CD14-positive monocyte (primary cell): ENCODE measurements at places on chromosomes 3 and 15. TPM values are rescaled to one million over a fixed set of nuclear protein-coding genes. Genes with fewer than 3 reads are reported as not detected.

GOLGA8N gene
- polyA plus RNA-seq: 0.04 TPM

CD276 gene
- 0.50 and 0.72 TPM in 2 replicates for polyA plus RNA-seq

CCR3 gene
- polyA plus RNA-seq: 0.74 TPM

OSTN gene
- polyA plus RNA-seq: not detected

TNFSF10 gene
- 146 and 160 TPM in 2 replicates for polyA plus RNA-seq

GOLGA6D gene
- polyA plus RNA-seq: not detected

- peak; percentile 5 for DNase-seq
Observed at GRCh38 chr3:190092250-190092649, 28.4 kb downstream of the P3H2 start.

- peak; percentile 76 for DNase-seq
Observed at GRCh38 chr3:46091046-46091445, 63.8 kb upstream of the XCR1 start.

DNA sequence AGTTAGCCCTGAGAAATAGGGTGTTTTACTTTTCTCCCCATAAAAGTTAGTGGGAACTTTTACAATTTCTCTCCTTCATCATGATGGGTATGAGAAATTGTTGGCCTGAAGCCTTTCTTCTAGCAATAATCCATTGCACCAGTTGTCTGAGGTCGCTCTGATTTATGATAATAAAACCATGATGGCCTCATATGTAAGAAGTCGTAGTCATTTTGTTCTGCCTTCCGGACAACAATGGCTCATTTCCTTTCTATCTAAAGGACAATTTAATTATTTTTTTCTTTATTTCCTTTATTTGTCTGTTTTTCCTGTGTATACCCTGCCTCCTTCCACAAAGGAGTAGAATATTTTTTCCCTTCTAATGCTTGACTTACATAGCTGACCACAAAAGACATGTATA is 31.6 kb upstream of the GNB4 start:
- DNase-seq: no peak

DNA sequence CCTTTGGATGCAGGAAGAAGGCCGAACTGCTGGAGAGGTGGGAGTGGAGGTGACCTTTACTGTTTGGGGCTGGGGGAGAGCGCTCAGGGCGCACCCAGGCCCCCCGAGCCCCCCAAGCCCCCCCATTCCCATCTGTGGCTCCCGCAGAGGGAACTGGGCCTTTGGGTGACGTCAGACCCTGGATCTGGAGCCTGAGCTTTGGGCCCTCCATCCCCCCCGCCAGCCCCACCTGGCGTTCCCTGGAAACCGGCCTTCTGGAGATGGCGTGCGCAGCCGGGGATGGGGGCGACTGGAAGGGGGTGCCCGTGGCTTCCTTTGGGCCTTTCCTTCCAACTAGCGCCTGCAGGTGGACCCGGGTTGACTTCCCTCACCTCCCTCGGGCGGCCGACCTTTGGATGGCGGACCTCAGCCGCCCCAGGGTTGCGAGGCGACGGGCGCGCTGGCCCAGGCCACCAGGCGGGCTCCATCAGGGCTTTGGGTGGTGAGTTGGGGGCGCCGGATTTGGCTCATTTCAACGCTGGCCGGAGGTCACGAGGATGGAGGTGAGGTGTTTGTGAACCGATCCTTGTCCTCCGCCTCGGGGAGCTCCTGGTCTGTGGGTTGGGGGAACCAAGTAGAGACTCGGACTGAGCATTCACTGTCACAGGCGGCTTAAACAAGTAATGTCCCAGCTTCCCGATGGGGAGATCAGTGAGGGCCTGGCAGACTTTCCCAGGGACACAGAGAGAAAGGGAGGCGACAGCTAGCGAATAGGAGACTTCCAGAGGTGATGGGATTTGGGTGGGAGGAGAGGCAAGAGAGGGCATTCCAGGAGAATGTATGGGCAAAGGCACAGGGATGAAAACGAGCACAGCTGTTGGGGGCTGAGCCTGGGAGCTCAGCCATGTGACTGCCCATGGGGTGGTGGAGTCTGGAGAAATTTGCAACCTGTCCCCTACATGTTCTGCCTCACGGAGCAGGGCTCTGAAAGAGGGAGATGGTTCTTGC is 709 bp downstream of the SCAMP5 start:
- no peak for DNase-seq

GRCh38 chr15:49720261-49720660 is 99.4 kb downstream of the DTWD1 start:
- DNase-seq: no peak

DNA sequence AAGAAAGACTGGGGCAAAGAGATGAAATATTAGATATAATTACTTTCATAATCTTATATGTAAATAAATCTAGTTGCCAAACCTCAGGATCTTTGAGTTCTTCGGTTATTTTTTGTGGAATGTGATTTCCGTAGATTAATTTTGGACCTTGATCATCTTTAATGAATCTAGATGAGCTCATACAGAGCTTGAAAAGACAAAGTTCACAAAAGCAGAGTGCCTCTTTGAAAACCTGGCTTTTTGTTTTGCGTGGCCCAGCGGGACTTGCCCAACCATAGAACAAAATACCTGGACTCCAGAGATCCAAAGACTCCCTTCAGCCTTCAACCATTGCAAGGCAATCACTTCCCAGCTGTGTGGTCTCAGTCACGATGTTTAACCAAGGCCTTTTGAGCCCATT is 54.8 kb upstream of the CHST2 start:
- no peak for DNase-seq

DNA sequence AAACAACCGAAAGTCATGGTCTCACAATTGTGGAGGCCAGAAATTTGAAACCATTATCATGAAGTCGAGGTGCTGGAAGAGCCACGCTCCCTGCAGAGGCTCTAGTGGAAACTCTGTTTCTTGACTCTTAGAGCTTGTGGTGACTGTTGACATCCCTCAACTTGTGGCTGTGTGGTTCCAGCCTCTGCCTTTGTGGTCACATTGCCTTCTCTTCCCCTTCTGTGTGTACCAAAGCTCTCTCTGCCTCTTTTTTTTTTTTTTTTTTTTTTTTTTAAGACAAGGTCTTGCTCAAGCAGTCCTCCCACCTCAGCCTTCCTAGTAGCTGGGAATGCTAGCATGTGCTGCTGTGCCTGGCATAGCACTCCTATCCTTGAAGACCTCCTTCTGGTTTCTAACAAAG is 48.7 kb upstream of the CRTC3 start:
- DNase-seq: no peak

- no peak for DNase-seq
Observed at GRCh38 chr15:40263024-40263754, 19.7 kb downstream of the ANKRD63 start.

DNA sequence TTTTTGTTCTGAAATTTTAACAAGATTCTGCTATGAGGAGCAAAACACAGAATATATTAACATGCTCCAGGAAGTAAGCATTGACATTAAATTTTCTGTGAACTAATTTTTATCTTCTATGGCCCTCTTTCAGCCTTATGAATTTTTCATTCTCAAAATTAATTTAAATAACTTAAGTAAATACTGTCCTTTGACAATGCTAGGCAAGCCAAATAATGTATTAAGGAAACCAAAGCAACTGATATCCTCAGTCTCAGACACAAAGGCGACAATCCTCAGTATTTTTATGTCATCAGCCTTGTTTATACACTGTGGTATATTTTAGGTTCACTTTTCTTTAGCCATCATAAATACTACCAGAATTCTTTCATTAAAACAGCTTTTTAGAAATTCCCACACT is 159.8 kb downstream of the CGGBP1 start:
- no peak for DNase-seq

- DNase-seq: no peak
Observed at GRCh38 chr15:66595931-66596545, 30.2 kb upstream of the LCTL start.

DNA sequence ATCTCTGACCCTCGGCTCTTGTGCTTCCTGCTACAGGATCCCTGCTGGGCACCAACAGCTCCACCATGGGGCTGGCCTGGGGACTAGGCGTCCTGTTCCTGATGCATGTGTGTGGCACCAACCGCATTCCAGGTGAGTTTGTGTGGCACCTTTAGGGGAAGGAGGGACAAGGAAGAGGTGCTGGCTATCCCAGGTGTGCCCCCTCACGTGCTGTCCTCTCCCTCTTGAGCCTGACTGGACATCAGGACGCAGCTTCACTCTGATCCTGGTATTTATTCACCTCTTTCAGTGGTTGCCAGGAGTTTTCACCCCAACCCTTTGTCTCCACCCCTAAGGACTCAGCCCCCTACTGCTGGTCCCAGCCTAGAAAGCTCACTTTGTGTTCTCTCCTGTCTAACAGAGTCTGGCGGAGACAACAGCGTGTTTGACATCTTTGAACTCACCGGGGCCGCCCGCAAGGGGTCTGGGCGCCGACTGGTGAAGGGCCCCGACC is 960 bp downstream of the THBS1 start:
- peak; percentile 17 for DNase-seq

- DNase-seq: no peak
Observed at GRCh38 chr3:167705840-167706239, 28.9 kb downstream of the PDCD10 start.

DNA sequence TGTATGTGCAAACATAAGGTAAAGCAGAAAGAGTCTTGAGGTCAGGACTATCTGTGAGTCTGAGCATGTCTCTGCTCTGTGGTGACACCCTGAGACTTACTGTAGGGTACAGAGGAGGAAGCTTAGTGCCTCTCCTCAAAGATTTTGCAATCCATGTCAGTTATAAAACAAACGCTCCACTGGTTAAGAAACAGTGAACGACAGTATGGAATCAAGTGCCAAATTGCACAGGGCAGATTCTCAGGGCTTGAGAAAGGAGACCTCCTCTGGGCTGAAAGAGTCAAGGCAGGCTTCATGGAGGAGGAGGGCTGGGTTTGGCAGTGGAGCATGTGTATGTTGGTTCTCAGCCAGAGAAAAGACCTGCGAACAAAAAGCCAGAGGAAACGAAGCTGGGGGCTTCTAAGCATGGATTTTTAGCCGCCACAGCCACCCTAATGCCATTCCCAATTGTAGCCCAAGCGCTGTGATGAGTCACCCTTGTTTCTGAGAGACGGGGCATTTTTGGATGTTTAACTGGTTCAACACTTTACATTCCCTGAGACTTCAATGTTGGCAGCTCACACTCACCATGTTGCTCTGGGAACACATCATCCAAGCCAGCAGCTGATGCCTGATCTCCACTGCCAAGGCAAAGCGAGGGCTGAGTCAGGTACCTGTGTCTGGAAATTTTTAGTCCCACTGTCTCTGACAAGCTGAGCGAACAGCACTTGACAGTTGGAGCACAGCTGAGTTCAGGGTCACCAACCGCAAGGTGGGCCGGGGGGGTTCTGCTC is 3.4 kb upstream of the DGKG start:
- DNase-seq: peak; percentile 71

GRCh38 chr3:42831321-42831713 is 22.1 kb downstream of the ACKR2 start:
- peak; percentile 73 for DNase-seq

DNA sequence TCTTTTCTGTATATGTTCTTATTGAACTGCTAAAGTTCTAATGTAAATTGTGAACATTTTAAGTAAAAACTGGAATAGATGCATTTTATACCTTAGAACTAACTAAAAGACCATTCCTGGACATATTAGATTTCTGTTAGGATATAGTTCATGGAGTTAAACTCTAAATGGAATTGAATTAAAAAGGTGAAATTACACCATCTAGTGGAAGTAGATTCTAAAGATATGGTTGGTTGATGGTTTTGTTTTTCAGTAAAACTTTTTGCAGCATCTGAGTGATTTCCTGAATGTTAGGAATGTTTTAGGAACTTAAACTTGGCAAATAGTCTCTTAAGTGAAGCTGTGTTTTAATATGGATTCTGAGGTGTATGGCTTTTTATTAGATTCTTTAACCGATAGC is 96.8 kb downstream of the SLMAP start:
- DNase-seq: no peak

DNA sequence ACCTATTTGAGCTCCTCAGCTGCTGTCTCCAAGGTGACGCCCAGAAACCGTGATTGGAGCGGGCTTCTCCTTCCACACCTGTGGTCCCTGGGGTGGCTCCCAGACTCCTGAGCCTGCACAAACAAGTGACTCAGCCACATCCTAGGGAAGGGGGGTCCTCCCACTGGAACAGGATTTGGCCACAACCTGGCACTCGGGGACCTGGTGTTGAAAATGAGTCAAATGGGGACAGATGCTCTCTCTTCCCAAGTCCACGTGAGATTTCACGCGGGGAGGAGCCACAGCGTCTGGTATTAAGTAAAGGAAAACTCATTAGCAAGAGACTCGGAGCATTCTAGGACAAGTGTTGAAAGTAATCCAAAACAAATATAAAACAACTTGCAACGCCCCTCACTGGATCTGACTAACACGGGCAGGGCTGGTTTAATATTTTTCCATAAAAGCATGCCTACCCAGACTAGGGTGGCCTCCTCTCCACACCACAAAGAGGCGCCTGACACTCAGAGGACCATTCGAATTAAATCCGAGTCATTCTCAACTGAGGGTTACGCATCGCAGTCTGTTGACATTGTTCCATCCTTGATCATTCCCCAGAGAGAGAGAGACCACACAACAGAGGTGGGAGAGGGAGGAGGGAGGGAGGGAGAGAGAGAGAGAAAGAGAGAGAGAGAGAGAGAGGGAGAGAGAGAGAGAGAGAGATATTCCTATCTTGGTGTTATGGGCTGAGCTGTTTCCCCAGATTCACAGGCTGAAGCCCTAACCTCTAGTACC is 74.4 kb downstream of the MGLL start:
- DNase-seq: no peak

GRCh38 chr3:29694783-29695182 is 413.9 kb downstream of the RBMS3 start:
- no peak for DNase-seq

DNA sequence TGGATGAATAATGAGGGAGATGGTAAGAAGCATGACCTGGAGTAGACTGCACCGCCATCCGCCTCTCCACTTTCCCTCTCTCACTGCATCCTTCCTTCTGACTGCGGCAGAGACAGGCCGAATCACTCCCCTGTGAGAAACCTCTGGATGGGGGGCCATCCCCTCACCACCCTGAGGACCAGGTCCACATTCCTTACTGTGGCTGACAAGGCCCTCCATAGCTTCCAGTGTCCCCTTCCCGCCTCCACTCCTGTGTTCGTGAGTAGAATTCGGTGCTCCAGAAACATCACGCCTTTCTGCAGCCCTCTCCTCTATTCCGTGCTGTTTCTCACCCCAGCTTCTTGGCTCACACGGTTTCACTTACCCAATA is 2.8 kb downstream of the PIGZ start:
- no peak for DNase-seq

GRCh38 chr3:72255791-72256559 is 471.0 kb upstream of the PROK2 start:
- no peak for DNase-seq
